ENCODE measurements at places on chromosomes 16 and 17. TPM values are rescaled to one million over a fixed set of nuclear protein-coding genes. Genes with fewer than 3 reads are reported as not detected.

Gene TBC1D3B
- not detected for total RNA-seq

Gene USB1
- total RNA-seq = 41.3 TPM

Gene KRT35
- total RNA-seq = not detected

Gene OTOP2
- not detected for total RNA-seq

Gene GGNBP2
- 33.4 TPM for total RNA-seq

Gene KRTAP4-3
- not detected for total RNA-seq

Gene SLC13A5
- total RNA-seq = 0.86 TPM

Gene CCL16
- total RNA-seq = not detected

Gene CCL8
- not detected for total RNA-seq

Gene CX3CL1
- 8.4 TPM for total RNA-seq

Gene KRTAP9-2
- not detected for total RNA-seq
